ENCODE measurements at places on chromosomes 6 and 20. TPM values are rescaled to one million over a fixed set of nuclear protein-coding genes. Genes with fewer than 3 reads are reported as not detected.

DNA sequence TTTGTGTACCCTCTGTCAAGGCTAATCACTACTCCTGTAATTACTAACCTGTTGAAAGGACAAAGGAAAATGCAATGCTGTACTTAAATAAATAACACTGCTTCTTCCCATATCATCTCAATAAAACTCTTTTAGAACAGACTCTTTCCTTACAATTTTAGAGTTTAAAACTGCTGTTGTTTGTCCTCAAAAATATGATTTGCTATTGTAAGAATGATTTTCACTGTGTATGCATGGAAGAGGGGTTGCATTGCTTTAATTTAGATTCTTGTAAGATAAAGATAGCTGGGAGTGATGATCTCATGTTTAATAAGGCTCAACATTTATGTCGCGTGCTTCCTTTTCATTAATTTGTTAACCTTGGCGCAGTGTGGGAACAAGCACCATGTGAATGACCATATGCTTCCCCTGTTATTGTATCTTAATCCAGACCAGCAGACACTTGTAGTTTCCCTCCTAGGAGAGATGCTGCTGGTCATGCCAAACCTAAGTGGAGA lies 89.8 kb upstream of the ATXN1 start:
- DNase-seq, result no peak

GRCh38 chr20:32847964-32848363 lies 10.8 kb upstream of the EFCAB8 start:
- no peak for DNase-seq

DNA sequence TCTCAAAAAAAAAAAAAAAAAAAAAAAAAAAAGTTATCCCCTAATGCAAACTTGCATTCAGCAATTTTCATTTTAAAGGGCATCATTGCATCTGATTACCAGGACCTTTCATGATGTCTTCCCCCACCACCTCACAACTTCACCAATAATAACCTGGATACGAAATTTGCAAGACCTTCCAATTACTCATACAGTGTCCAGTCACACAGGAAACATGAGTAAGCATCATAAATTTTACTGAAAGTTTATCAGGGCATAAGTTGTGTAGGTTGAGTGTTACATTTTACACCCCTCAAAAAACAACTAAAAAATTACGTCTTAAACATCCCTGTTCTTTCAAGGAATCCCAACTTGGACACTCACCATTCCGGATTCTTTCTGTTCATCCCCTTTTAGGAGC lies 79.1 kb upstream of the ANKEF1 start:
- DNase-seq, result no peak

- DNase-seq, result no peak
These were observed 225.5 kb downstream of the EYA4 start for GRCh38 chr6:133466680-133467079.

DNA sequence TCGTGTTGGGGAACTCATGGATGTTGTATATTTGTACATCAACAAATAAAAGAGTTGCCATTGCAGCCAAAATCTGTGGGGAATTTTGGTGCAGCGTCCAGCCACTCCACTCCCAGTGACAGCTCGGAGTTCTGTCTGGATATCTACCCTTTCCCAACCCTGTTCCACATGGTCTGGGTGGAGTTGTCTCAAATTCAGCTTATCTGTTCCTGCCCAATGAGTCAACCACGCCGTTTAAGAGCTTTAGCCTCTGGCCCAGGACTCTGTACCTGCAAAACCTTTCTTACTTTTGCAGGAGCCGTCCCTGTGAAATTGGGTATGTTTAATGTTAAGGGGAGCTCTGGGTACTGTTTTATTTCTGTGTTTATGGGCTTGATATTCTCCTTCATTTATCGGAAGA lies 33.9 kb upstream of the OVOL2 start:
- no peak for DNase-seq

DNA sequence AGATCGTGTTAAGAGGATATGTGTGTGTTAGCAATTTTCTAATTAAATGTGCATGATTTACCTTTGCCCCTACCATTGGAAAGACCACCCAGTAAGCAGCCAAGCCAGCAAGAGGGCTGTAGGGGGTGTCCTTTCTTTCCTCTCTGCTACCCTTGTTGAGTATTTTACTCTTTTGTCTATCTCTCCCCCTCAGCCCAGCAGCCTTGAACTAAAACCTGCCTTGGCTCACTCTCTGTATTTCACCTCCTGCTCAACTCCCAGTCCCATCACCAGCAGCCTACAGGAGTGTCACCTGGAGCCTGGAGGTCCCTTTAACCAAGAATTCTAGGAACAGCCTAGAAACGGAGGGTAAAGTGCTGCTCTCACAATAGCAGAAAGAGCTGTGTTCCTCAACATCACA lies 81.0 kb downstream of the HIVEP2 start:
- DNase-seq, result no peak

GRCh38 chr20:35506872-35507638 lies 22.4 kb downstream of the C20orf173 start:
- no peak for DNase-seq

DNA sequence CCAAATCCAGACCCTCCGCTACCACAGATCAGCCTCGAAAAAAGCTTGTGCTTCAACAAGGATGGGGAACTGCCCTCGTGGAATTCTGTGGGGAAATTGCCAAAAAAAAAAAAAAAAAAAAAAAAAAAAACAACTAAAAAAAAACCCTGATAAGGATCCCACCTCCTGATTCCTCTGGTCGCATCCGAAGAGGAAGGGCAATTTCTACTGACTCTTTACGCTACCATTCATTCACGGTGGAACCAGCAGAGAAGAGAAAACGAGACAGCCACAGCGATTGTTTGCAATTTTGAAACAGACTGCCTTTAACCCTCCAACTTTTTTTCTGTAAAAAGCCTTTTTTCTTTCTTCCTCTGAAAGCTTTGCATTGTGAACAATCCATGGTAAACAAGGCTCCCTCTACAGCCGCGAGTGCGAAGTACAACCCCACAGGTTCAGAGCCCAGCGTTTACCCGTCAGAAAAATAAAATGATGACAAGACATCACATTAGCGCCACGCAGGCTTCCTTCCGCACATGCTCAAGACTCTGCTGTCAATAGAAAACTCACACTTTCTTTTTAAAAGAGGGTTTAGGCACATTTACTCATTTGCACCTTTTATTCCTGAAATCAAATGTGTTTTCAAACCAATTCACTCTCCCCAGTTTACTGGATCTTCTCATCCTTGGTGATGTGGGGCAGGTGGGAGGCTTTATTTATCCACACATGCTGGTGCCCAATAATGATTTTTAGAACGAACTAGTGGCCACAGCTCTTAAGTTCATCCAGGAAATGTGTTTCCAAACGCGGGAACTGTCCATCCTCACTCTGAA lies 100.0 kb downstream of the NOL4L start:
- peak; percentile 87 for DNase-seq

DNA sequence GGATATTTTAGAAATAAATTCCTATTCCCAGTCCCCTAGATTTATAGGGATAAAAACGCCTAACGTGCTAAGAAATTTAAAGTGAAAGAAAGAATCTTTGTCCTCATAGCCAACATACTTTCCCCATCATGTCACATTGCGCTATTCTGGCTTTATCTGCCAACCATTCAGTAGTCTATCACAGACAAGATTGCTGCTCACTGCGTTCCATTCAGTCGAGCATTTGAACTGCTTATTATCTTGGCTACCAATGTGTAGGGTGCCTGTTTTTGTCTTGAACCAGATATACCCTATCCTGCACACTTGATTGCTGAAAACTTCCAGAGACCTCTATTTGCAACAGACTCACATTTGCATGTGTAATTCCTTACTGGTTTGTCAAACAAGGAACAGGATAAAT lies 751.5 kb downstream of the EPHA7 start:
- DNase-seq, result no peak

DNA sequence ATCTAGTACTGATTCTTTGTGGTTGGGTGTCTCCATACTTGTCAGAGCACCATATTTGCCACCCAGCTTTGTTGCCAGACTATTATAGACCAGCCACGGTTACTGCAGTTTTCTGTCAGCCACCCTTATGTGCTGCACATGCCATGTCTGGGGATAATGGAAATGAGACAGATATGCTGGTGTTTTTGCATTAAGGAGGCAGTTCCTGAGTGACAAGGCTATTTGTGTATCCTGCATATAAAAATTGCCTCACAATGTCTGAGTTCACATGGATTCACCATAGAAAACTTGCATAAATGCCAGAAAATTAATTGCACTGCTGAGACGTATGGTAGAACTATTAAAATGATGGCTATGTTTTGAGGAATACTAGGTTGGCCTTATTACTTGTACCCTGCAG lies 51.8 kb downstream of the NKAIN2 start:
- no peak for DNase-seq

GRCh38 chr6:2543321-2543720 lies 207.4 kb downstream of the MYLK4 start:
- no peak for DNase-seq

DNA sequence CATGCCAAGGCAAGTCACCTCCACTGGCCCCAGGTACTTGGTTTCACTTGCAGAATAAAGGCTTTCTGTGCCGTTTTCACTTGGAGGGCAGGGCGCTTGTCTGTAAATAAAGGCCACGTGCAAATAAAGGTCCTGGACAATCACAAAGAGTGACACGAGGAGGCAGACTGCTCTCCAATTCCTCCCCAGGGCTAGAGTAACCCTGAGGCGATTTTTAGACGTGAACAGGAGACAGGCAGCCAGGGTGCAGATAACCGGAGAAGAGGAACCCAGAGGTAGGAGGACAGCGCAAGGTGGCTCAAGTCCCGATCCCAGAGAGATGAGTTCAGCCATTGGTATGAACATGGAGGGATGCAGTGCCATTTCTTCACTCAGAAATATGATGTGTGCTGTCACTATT lies 327.4 kb downstream of the KIF16B start:
- no peak for DNase-seq

DNA sequence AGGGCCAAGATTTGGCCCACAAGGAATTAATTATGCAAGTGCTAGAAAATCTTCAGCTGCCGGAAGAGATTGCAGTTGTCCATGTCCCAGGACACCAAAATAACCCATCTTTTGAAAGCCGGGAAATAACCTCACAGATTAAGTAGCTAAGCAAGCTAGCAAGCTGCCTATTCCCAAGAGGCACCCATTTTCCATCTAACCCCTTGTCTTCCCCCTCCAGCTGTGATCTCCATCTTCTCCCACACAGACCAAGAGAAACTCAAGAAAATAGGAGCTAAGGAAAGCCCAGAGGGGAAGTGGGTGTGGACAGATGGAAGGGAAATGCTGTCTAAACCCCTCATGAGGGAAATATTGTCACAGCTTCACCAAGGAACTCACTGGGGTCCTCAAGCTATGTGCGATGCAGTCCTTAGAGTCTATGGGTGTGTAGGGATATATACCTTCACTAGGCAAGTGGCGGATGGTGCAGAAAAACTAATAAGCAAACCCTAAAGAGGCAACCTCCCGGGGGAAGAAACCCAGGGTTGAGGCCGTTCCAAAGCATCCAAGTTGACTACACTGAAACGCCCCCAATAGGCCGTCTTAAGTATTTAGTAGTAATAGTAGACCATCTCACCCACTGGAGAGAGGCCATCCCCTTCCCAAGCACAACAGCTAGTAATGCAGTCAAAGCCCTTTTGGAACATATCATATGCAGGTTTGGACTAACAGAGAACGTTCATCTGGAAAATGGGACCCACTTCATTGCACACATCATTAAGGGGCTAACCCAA lies 64.3 kb upstream of the PRSS16 start:
- no peak for DNase-seq

CST4 gene
- total RNA-seq, result 2.7 TPM

PMEPA1 gene
- total RNA-seq, result 3.7 TPM

MLN gene
- total RNA-seq, result not detected

Measured in Caco-2 (cell line).